Neural crest cell (in vitro differentiated cells): ENCODE measurements at places on chromosomes 6 and 20. TPM values are rescaled to one million over a fixed set of nuclear protein-coding genes. Genes with fewer than 3 reads are reported as not detected.

Gene TFAP2A
- 8.2 and 9.6 TPM in 2 replicates for total RNA-seq

Gene ARMC2
- 10.0 and 10.1 TPM in 2 replicates for total RNA-seq

Gene BTBD9
- 15.4 and 18.0 TPM in 2 replicates for total RNA-seq

Gene ZDHHC14
- 5.0 and 5.3 TPM in 2 replicates for total RNA-seq

Gene ASIP
- not detected in 2 replicates for total RNA-seq

Gene DEF6
- 1.8 and 1.9 TPM in 2 replicates for total RNA-seq

Gene PRKN
- 2.0 and 3.2 TPM in 2 replicates for total RNA-seq

Gene AGER
- 25.7 and 26.0 TPM in 2 replicates for total RNA-seq

Gene CALHM6
- total RNA-seq = 1.3 and 4.6 TPM in 2 replicates

Gene TRAPPC3L
- not detected in 2 replicates for total RNA-seq

Gene SGK2
- total RNA-seq = 1.0 and 1.6 TPM in 2 replicates

Gene NOX3
- total RNA-seq = not detected in 2 replicates

Gene PLA2G7
- total RNA-seq = 0.26 and 0.27 TPM in 2 replicates

GRCh38 chr6:56699066-56699654 is 56.5 kb upstream of the DST start:
- no peaks in the 10 kb centered on the region for H3K27me3 ChIP-seq
- H3K36me3 ChIP-seq = peaks cover 19% of the 10 kb centered on the region

DNA sequence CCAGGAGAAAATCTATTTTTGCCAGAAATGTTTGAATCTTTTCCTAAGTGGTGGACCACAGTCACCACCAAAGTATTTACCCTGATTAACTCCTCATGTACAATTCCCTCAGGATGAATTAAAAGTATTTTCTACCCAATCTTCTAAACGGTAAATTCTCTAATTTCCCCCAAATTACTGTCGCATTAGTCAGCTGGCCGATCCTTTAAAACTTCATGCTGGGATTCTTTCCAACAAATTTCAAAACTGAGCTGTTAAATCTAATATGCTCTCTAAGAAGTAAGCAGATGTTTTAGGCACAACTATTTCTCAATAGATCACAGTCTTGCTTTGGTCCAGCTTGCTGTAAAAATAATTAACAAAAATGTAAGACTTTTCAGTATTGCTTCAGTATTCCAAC is 447.2 kb downstream of the FRK start:
- DNase-seq = no peak
- no peak overlapping the region for H3K4me3 ChIP-seq
- H3K27me3 ChIP-seq = peaks cover 5% of the 10 kb centered on the region
- no peak overlapping the region for H3K27ac ChIP-seq
- H3K36me3 ChIP-seq = no peaks in the 10 kb centered on the region

GRCh38 chr20:33176101-33176500 is 8.1 kb downstream of the BPIFA2 start:
- no peaks in the 10 kb centered on the region for H3K36me3 ChIP-seq
- H3K4me1 ChIP-seq = no peaks in the 10 kb centered on the region
- H3K4me3 ChIP-seq = no peak overlapping the region
- H3K27me3 ChIP-seq = peaks cover 22% of the 10 kb centered on the region

DNA sequence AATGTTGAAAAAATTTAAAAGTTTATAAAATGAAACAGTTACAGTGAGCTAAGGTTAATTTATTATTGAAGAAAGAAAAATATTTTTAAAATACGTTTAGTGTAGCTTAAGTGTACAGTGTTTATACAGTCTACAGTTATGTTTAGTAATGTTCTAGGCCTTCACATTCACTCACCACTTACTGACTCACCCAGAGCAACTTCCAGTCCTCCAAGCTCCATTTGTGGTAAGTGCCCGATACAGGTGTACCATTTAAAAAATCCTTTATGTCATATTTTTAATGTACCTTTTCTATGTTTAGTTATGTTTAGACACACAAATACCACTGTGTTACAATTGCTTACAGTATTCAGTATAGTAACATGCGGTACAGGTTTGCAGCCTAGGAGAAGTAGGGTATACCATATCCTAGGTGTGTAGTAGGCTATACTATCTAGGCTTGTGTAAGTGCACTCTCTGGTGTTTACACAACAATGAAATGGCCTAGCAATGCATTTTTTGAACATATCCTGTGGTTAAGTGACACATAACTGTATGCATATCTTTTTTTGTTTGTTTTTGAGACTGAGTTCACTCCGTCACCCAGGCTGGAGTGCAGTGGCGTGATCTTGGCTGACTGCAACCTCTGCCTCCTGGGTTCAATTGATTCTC is 26.3 kb downstream of the FLRT3 start:
- no peaks in the 10 kb centered on the region for H3K27me3 ChIP-seq
- no peak for DNase-seq
- no peak overlapping the region for H3K4me3 ChIP-seq
- no peaks in the 10 kb centered on the region for H3K36me3 ChIP-seq

DNA sequence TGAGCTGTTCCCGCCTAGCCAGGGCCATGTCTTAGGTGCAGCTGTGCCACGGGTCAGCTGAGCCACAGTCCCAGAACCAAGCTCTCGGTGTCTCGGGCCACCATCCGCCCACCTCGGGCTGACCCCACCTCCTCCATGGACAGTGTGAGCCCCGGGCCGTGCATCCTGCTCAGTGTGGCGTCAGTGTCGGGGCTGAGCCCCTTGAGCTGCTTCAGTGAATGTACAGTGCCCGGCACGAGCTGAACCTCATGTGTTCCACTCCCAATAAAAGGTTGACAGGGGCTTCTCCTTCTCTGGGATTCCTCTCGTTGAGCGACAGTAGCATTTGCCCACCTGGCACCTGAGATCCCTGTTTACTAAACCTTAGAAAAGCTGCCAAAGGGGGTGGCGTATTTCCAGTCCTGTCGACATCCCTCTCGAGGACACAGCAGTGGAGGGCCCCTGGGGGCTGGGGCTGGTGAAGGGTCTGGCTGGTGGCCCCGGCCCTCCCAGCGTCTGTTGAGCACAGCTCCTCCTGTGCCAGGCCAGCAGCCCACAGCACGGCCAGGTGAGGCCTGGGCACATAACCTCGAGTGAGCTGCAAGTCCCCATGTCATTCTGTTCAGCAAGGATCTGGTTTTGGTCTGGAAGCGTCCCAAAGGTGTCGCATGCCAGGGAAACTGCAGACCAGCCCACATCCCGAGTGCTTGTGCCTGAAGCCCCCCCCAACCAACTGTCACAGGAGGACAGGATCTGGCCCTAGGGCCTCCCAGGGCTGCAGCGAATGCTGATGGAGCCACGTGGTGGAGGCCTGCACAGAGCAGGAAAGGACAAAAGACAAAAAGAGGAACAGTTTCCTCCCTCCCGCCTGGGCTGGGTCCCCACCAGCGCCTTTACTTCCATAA is 21.2 kb upstream of the PYGB start:
- H3K36me3 ChIP-seq = no peaks in the 10 kb centered on the region
- H3K4me1 ChIP-seq = peaks cover 16% of the 10 kb centered on the region
- no peak overlapping the region for H3K4me3 ChIP-seq
- peak overlapping the region; percentile 82 for H3K27ac ChIP-seq

GRCh38 chr6:121443971-121444541 is 8.6 kb downstream of the GJA1 start:
- peaks cover 24% of the 10 kb centered on the region for H3K36me3 ChIP-seq
- peaks cover 44% of the 10 kb centered on the region for H3K4me1 ChIP-seq
- peak overlapping the region; percentile 11 for H3K4me3 ChIP-seq
- H3K27ac ChIP-seq = peak overlapping the region; percentile 1
- no peaks in the 10 kb centered on the region for H3K27me3 ChIP-seq
- DNase-seq = no peak

GRCh38 chr20:50506270-50506579 is 4.0 kb upstream of the PTPN1 start:
- no peaks in the 10 kb centered on the region for H3K36me3 ChIP-seq
- no peaks in the 10 kb centered on the region for H3K27me3 ChIP-seq
- H3K4me1 ChIP-seq = peaks cover 17% of the 10 kb centered on the region
- DNase-seq = no peak

DNA sequence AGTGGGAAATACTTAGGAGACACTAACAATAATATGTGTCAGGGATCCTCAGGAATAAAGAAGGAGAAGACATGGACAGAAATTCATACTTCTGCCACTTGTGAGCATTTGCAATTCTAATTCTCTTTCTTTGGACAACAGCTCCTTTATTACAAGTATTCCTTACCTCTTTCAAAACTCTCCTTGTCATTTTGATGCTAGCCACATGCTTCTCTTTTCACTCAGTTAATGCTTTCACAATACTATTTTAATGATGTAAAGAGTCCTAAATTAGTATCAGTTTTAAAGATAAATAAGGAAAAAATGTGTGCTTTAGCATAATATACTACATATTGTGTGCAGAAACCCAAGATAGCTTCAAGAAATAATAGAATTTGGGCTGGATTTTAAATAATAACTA is 62.5 kb downstream of the AHI1 start:
- no peak for DNase-seq
- H3K27me3 ChIP-seq = no peaks in the 10 kb centered on the region
- H3K4me3 ChIP-seq = no peak overlapping the region
- H3K4me1 ChIP-seq = no peaks in the 10 kb centered on the region
- H3K36me3 ChIP-seq = peaks cover 6% of the 10 kb centered on the region

DNA sequence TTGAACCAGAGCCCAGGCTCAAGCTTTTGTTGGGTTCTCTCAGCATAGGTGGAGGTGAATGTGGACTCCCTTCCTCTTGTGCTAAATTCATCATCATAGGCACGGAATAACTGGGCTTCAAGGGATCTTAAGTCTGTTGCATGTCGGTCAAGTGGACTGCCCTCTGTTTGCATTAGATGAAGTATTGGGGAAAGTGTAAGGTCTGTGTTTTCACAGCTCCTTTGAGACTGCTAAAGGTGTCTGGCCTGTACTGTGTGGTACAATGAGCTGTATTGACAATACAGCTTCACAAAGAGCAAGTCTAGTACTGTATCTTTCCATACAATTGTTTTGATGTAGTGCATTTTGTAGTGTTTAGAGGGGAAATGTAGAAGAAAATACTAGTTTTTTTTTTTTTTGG is 34.3 kb upstream of the TULP4 start:
- peaks cover 5% of the 10 kb centered on the region for H3K4me1 ChIP-seq
- no peak for DNase-seq
- no peaks in the 10 kb centered on the region for H3K27me3 ChIP-seq
- no peak overlapping the region for H3K27ac ChIP-seq

DNA sequence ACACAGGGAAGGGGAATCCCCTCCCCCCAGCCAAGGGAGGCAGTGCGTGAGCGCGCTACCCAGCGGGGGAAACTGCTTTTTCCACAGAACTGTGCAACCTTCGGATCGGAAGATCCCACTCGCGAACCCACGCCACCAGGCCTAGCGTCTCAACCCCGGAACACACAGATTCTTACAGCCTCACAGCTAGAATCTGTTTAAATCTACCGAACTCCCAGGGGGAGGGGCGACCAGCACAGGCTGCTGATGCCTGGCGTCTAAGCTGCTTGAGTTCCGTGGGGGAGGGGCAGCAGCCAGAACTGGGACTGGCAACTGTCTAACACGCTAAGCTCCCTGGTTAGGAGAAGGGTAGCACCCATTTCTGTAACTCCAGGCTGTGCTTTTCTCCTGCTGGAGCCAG is 217.3 kb upstream of the TENT5A start:
- H3K27ac ChIP-seq = no peak overlapping the region
- DNase-seq = no peak
- H3K36me3 ChIP-seq = peaks cover 6% of the 10 kb centered on the region
- H3K4me1 ChIP-seq = no peaks in the 10 kb centered on the region

GRCh38 chr6:4914420-4915159 is 89.2 kb downstream of the RPP40 start:
- peaks cover 7% of the 10 kb centered on the region for H3K36me3 ChIP-seq
- peaks cover 6% of the 10 kb centered on the region for H3K4me1 ChIP-seq
- no peak for DNase-seq
- no peak overlapping the region for H3K27ac ChIP-seq
- H3K27me3 ChIP-seq = no peaks in the 10 kb centered on the region
- no peak overlapping the region for H3K4me3 ChIP-seq

GRCh38 chr6:107079429-107079828 is 35.9 kb downstream of the BEND3 start:
- H3K27me3 ChIP-seq = no peaks in the 10 kb centered on the region
- no peak for DNase-seq
- H3K4me3 ChIP-seq = no peak overlapping the region
- peaks cover 10% of the 10 kb centered on the region for H3K36me3 ChIP-seq

- H3K4me3 ChIP-seq = no peak overlapping the region
- DNase-seq = no peak
Observed at GRCh38 chr20:5668529-5668868, 81.7 kb upstream of the SHLD1 start.

GRCh38 chr6:122008101-122008999 is 391.1 kb upstream of the HSF2 start:
- H3K4me1 ChIP-seq = peaks cover 9% of the 10 kb centered on the region
- DNase-seq = no peak
- H3K4me3 ChIP-seq = no peak overlapping the region
- no peak overlapping the region for H3K27ac ChIP-seq
- no peaks in the 10 kb centered on the region for H3K36me3 ChIP-seq
- H3K27me3 ChIP-seq = peaks cover 6% of the 10 kb centered on the region

GRCh38 chr20:61806995-61807394 is 258.7 kb downstream of the TAF4 start:
- no peaks in the 10 kb centered on the region for H3K36me3 ChIP-seq
- H3K27me3 ChIP-seq = peaks cover 4% of the 10 kb centered on the region
- H3K4me3 ChIP-seq = no peak overlapping the region

DNA sequence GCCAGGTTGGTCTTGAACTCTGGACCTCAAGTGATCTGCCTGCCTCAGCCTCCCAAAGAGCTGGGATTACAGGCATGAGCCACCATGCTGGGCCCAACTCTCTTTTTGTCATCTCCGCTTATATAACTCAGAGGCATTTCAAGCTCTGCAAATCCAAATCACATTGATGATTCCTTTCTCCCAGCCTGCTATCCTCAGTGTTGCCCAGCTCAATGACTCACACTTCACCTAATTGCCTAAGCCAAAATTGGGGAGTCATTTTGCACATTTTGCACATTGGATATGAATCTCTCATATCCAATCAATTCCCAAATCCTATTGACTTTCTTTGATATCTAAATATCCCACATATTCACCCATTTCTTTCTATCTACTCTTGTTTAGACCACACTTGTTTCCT is 3.9 kb downstream of the UTRN start:
- H3K4me1 ChIP-seq = peaks cover 17% of the 10 kb centered on the region
- peak overlapping the region; percentile 58 for H3K4me3 ChIP-seq
- no peaks in the 10 kb centered on the region for H3K36me3 ChIP-seq
- no peaks in the 10 kb centered on the region for H3K27me3 ChIP-seq
- DNase-seq = no peak
- no peak overlapping the region for H3K27ac ChIP-seq

DNA sequence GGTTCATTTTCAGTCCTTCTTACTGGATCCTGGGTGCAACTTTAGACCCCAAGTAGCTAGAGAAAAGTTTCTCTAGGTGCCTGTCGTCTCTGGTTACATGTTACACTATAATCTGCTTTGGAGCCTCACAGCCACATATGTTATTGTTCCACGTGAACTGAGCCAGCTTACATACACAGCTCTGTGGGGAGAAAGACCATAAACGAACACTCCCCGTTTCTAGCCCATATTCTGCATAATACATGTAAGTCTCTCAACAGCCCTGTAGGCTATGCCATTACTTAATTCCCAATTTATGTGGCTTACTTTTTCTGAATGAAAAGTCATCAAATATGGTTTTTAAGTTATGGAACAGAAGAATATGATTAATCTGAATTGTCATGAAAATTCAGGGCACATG is 233.8 kb downstream of the BCKDHB start:
- H3K36me3 ChIP-seq = no peaks in the 10 kb centered on the region
- no peaks in the 10 kb centered on the region for H3K27me3 ChIP-seq

- no peak overlapping the region for H3K4me3 ChIP-seq
- H3K4me1 ChIP-seq = peaks cover 19% of the 10 kb centered on the region
- no peaks in the 10 kb centered on the region for H3K36me3 ChIP-seq
Observed at GRCh38 chr6:34018026-34018425, 127.9 kb downstream of the GRM4 start.
